ENCODE measurements at places on chromosomes 16 and 17. TPM values are rescaled to one million over a fixed set of nuclear protein-coding genes. Genes with fewer than 3 reads are reported as not detected.

Gene SULT1A3
- 2.7 TPM for polyA plus RNA-seq

Gene ARL17B
- polyA plus RNA-seq, result 17.2 TPM

Gene SLC52A1
- not detected for polyA plus RNA-seq

Gene CAVIN1
- not detected for polyA plus RNA-seq

Gene CCL2
- polyA plus RNA-seq, result not detected

Gene PRDM7
- polyA plus RNA-seq, result not detected

Gene SEZ6L2
- polyA plus RNA-seq, result not detected

Gene KRT12
- polyA plus RNA-seq, result not detected

GRCh38 chr17:59814276-59814675 is 78.5 kb downstream of the TUBD1 start:
- DNase-seq, result no peak

- no peak for DNase-seq
Observed at GRCh38 chr16:30546115-30546514, 11.5 kb upstream of the ZNF747 start.

DNA sequence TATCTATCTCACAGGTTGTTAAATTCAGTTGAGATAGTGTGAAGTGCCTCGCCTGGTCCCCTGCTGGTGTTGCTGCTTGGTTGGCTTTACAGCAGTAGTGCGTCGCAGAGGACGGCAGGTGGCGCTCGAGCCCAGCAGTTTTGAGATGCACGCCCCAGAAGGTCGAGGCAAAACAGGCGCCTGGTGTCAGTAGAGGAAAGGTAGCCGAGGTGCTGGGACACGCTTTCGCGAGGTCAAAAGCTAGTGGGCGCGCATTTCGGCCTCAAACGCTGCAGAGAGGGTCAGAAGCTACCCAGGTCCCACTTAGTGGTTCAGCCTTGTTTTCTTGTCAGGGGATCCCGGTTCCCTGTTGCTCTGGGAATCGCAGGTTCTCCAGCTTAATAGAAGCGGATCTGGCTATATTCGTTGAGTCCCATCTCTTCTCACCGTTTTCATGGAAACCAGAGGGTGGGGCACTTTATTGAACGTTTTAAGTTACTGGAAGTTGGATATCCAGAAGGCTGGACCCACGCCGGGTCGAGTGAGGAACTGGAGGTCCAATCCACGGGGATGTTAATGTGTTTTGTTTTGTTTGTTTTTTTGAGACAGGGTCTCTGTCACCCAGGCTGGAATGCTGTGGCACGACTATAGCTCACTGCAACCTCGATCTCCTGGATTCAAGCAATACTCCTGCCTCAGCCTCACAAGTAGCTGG is 10.3 kb upstream of the ZFP90 start:
- peak; percentile 85 for DNase-seq

DNA sequence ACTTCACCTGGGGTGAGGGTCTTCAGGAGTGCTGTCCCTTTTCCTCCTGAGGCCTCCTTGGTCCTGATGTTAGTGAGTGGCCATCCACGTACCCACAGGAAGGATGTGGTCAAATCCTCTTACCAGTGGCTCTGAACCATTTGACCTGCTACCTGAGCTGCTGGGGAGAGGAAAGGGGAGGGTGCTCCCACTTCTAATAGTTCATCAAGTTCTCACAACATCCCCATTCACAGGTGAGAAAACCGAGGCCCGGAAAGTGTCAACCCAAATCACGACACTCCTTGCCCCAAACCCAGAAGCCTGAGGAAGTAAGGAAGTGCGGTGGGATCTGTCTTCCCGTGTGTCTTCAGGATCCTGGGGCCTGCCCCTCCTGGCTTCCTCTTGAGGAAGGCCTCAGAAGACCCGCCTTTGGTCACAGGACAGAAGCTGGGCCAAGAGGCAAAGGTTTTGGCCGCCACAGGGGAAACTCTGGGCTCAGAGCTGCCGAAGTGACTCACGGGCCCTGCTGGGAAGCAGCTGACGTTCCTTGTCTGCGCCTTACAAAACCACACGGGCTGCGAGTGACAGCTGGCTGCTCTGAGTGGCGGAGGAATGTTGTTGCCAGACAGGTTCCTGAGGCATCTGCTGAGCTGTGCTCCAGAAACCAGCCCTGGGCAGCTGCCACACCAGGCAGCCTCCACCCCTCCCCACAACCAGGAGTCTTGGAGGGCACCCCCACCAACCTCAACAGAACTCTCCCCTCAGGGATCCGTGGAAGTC is 13.9 kb upstream of the KIFC3 start:
- peak; percentile 59 for DNase-seq

DNA sequence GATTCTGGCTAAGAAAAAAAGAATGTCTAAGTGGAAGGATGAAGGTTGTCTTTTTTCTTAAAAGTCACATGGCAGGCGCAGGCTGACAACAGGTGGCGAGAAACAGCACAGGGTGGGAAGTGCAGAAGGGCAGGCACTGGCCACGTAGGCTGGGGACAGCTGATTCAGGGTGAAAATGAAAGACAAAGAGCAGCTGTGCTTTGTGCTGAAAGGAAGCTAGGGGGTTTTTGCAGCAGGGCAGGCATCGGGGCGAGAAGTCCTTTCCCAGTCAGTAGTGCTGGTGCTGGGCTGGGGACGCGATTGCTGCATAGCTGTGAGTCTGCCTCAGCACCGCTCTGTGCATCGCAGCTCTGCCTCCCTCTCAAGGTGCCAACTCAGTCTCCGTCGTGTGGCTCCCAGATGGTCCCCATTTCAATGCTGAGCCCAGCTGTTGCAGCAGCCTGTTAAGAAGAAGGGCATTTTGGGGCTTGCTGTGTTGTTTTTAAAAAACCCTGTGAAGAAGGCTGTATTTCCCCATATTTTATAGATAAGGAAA is 183.1 kb upstream of the CCL2 start:
- DNase-seq, result no peak

GRCh38 chr16:8720080-8720966 is 45.9 kb downstream of the ABAT start:
- DNase-seq, result no peak

DNA sequence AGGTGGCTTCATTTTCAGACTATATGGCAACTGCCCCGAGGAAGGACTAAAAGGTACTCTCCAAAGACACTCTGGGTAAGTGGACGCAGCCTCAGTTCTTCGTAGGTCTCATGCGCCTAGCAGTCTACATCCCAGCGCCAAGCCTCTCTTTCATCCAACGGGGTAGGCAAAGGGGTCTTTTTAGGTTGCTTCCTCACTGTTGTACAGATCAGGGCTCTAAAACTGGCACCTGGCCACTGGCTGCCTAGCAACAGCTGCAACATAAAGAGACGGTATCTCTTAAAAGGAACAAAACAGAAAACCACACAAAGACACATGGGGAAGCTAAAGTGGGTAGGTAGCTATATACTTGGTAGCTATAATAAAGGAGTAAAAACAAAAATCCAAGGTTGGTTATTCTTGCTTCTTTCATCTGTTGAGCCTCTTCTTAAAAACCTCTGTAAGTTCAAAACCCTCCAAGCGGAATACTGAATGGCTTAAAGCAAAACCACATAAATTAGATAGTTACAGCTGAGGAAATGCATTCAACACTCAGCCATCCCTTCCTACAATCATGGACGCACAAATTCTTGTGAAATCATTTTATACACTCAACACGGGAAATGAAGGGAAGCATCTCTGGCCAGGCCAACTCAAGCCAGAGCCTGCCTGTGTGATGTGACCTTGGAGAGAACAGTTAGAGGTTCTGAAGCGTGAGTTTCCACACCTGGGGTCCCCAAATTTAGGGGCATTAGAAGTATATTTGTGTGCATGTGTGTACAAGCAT is 22.7 kb downstream of the CYTH1 start:
- DNase-seq, result peak; percentile 83

DNA sequence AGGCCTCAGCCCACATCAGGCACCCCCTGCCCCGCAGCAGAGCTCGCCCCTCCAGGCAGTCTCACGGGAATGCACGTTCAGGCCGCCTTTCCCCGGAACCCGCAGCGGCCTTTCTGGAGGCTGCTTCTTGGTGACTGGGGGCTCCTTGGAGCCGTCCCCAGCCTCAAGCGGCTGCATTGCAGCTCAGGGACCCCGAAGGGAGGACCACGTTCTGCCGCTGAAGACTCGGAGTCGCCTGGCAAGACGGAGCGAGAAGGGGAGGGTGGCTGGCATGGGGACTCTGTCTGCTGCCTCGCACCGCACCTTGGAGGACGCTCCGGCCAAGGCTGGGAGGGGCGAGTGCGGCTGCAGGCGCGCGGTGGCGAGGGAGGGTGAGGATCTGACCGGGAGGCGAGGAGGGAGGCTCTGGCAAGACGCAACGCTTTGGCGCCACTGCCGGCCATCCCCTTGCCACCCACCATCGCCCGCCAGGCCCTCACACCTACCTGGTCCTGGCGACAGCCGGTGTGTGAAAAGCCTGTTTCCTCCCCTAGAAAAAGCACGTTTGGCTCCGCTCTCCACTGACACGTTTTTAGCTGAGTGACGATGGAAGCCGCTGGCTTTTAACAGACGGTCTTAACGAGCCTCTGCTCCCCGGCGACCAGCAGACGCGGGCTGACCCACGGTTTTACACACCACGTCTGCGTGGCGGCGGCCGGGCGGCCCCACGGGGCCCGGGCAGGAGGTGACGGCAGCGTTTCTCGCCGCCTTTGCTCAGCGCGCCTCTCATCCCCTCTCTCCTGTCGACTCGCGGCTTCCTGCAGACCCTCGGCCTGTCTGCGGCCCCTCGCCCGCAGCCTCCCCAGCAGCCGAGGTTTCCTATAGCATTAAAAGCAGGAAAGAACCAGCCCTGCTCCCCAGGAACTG is 16.7 kb upstream of the GNG13 start:
- DNase-seq, result no peak

DNA sequence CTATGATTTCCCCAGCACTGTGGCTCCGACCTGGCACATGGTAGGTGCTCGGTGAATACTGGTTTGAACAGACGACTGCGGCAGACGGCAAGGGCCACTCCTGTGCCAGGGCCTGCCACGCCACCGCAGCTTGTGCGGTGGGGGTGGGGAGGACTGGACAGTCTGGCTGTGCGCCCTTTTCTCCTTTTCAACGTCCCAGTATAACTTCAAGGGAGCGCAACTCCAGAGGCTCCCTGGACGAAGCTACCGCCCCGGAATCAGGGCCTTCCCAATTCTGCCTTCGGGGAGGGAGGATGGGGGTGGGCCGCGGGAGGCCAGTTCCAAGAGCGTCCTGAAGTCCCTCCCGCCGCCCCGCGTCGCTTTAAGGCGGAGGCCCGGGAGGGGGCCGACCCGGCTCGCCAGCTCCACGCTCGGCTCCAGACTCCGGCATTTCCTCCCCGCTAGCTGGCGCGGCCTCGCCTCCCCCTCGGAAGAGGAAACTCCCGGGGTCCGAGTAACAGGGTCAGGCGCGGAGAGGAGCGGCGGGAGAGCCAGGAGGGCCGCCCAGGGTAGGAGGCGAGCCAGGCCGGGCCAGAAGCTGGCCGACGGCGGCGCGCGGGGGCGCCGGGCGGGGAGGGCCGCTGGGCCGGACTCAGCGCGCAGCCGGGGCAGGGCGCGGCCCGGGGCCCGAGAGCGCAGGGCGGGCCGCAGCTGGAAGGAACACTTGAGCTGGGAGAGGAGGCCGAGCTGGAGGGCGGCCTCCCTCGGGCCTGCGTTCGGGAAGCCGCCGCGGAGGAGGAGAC is at the start of gene ITPRIPL2:
ITPRIPL2 (plus strand) TSS at position 388 of the 782 bp plus-strand sequence. CDS start 498 bp downstream, outside the sequence.
- DNase-seq, result no peak

DNA sequence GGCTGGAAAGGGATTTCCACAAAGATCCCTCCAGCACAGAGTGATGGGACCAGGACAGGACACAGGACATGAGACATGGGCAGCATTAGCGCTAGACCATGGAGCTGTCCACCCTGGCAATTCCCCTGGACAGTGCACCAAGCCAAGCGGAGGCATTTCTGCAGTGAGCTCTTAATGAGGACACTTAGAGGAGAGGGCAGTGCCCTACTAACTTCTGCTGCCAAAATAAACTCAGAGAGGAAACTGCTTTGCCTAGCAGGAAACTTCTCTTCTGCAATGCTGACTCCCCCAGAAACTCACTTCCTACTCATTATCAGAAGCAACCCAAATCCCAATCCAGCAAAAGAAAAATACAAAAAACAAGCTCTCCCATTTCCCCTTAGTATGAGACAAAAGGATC is 119.2 kb downstream of the HS3ST2 start:
- DNase-seq, result no peak

- DNase-seq, result no peak
Observed at GRCh38 chr16:89732142-89732917, 11.0 kb downstream of the ZNF276 start.

DNA sequence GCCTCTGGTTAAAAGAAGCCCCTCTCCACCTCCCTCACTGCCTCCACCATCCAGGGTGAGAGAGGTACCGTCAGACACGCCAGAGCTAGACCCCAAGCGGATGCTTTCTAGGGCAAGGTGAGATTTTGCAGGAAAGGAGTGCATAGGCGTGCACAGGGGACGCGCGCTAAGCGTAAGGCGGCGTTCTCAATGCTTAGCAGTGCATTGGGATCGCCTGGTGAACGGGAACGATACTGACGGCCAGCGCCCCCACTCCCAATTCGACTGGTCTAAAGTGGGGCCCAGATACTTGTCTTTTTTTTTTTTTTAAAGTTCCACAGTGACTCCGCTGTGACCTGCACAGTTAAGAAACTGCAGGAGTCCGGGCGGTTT is 57.9 kb upstream of the CREBBP start:
- no peak for DNase-seq

Data from immature natural killer cell (primary cell).